Stimulated activated CD8-positive, alpha-beta memory T cell treated with anti-CD3 and anti-CD28 coated beads, Interleukin-4, amount 100 ng/mL, for 4 hours (primary cell): ENCODE measurements at places on chromosomes 13 and 19.

- DNase-seq: no peak
Observed at GRCh38 chr19:48711106-48711662, 8.3 kb downstream of the MAMSTR start.

DNA sequence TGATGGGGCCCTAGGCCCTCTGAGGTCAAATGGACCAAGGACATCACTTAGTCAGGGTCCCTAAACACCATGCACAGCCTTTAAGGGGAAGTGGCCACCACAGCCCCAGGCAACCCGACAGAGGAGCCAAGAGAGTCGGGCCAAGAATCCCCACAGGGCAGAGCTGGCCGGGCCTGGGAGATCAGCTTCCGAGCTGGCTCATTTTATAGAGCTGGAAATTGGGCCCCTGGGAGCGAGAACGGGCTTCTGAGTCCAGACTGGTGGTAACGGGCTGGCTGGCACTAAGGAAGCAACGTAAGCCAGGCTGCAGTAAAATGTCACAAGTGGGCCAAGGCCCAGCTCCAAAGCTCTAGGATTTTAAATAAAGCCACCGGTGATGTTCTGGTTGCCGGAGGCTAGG is 51.1 kb downstream of the HSPH1 start:
- DNase-seq: no peak

DNA sequence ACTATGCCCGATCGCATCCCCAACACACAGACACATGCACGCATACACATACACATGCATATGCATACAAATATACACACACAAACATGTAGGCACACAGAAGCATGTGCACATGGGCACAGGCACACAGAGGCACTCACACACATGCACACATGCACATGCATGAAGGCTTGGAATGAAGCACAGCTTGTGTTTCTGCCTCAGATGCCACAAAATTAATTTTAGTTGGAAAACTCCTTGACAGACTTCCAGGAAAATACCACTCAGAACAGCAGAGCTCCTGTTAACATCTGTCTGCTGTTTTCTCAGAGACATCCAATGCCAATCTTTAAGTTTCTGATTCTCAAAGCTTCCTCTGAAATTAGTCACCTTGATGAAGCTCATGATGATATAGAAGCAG is 532.7 kb downstream of the RFC3 start:
- DNase-seq: no peak

DNA sequence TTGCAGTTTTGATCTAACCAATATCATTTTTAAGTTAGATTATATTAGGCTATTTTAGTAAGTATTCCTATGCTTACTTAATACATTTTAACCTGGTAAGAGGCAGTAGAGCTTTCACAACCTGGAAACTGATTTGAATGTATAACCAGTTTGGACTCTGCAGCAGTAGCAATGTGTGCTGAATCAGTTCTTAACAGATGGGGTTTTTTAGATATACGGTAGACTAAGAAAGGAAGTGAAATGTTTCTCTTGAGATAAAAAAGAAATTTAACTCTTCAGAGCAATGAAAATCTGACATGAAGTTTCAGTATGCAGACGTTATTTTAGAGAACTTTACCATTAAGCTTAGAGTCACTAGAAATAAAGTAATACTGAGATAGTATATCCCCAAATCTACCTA is 2.7 kb downstream of the NBEA start:
- no peak for DNase-seq

DNA sequence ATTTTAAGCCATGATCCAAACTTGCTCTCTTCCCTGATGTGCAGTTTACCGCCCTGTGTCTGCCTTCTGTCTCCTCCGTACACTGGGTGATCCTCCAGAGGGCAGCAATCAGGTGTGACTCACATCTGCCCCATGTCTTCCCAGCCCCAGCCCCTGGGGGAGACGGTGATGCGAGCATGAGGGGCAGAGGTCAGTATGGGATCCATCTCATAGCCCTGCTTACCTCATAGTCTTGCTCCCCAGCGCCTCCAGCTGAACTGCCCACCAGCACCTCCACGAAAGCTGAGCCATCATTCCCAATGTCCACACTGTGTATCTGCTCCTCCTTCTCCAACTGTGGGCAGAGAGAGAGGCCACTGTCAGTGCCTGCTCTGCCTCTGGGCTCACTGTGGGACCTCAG is 14.6 kb downstream of the XRCC1 start:
- no peak for DNase-seq
